ENCODE measurements at places on chromosomes 1 and 21. TPM values are rescaled to one million over a fixed set of nuclear protein-coding genes. Genes with fewer than 3 reads are reported as not detected.

The C4BPA gene
- total RNA-seq: 0.48 TPM

The SPRR2E gene
- total RNA-seq: not detected

The KRTAP11-1 gene
- total RNA-seq: not detected

The CACNA1E gene
- 0.01 TPM for total RNA-seq

The GNG4 gene
- total RNA-seq: 19.4 TPM

The ATP6V1G3 gene
- total RNA-seq: not detected

The KRTAP19-1 gene
- not detected for total RNA-seq

The MRPL9 gene
- total RNA-seq: 87.0 TPM

The SLC30A7 gene
- total RNA-seq: 11.9 TPM

The ALPL gene
- 0.31 TPM for total RNA-seq

The DONSON gene
- 21.0 TPM for total RNA-seq

The FLG gene
- total RNA-seq: under 0.01 TPM

The OPRD1 gene
- total RNA-seq: 0.06 TPM

The FCAMR gene
- total RNA-seq: 0.08 TPM

The CLIC6 gene
- total RNA-seq: 0.08 TPM

The FMO4 gene
- total RNA-seq: 1.2 TPM

The TSTD1 gene
- total RNA-seq: 0.46 TPM

The LRRC7 gene
- not detected for total RNA-seq

The WNT9A gene
- 6.6 TPM for total RNA-seq

The PPM1J gene
- total RNA-seq: 1.1 TPM

Data from A549 treated with DMSO at 1 μM for 4 hours (cell line).